ENCODE measurements at places on chromosomes 5 and 9.

GRCh38 chr9:89422151-89422975, 75.5 kb downstream of the SEMA4D start:
- DNase-seq, result no peak

- DNase-seq, result no peak
Measured at GRCh38 chr5:2489306-2489705, 262.2 kb downstream of the IRX2 start.

DNA sequence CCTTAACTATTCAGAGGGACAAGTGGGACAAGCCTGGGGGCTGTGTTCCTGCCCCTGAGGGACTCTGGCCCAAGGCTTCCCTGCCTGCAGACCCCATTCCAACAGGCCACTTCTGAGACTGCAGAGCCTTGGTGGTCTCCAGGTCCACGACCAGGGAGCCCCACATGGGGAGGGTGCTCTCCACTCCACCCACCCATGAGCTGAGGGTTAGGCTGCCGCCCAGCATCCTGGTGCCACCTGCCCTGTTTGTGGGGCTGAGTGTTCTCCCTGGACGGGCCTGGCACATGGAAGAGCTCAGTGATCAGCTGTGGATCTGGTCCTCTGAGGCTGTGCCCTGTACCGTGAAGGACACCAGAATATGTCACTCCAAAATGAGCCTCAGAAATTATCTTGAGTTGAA, 2.5 kb upstream of the ABO start:
- DNase-seq, result no peak

GRCh38 chr9:134971696-134972095, 54.0 kb upstream of the FCN1 start:
- no peak for DNase-seq

GRCh38 chr5:81948349-81948748, 23.5 kb upstream of the ATG10 start:
- no peak for DNase-seq

DNA sequence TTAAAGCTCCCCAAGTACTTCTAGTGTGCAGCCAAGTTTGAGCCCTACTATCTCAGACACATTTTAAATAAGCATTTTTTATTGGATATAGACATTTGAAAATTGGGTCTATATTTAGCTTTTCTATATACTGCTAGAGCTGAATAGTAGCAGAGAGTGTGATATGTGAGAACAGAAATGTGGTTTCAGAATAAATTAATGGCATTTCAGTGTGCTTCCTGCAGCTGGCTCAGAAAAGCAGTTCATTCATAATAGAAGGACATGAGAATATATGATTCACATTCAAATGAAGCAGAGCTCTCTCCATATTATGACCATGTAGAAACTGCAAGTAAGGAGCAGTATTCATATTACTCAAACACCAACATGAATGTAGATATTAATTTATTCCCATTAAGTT, 464.0 kb downstream of the PTPRD start:
- DNase-seq, result no peak

GRCh38 chr5:2204366-2205184, 321.9 kb upstream of the IRX4 start:
- no peak for DNase-seq

GRCh38 chr9:70197216-70198044, 61.3 kb upstream of the SMC5 start:
- no peak for DNase-seq

GRCh38 chr5:79702606-79703380, 13.2 kb downstream of the CMYA5 start:
- DNase-seq, result peak; percentile 17

- DNase-seq, result no peak
Measured at GRCh38 chr5:38651806-38652205, 95.4 kb upstream of the LIFR start.

- DNase-seq, result no peak
Measured at GRCh38 chr5:172488221-172488620, 33.9 kb upstream of the SH3PXD2B start.

GRCh38 chr9:22921742-22922141, 475.1 kb downstream of the DMRTA1 start:
- DNase-seq, result no peak

DNA sequence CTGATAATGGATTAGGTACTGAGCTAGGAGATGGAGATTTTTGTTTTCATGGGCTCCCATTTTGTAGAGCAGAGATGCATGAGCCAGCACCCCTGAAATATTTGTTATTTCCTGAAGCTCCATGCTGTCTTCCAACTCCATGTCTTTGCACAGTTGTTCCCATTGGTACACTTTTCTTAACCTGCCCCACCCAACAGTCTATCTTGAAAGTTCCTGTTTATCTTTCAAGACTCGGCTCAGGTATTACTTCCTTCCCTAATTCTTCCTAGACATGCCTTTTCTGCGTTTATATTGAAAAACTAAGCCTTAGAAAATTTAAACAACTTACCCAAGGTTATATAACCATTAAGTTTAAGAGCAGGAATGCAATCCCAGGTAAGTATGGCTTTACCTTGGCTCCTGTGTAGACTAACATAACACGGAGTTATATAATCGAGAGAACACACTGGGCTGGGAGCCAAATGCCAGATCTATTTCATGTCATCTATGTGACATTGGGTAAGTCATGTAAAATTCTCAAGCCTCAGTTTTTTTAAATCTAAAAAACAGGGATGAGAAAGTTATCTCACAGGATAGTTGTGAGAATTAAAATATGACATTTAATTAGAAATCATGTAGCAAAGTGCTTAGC, 67.4 kb downstream of the LIX1 start:
- no peak for DNase-seq

DNA sequence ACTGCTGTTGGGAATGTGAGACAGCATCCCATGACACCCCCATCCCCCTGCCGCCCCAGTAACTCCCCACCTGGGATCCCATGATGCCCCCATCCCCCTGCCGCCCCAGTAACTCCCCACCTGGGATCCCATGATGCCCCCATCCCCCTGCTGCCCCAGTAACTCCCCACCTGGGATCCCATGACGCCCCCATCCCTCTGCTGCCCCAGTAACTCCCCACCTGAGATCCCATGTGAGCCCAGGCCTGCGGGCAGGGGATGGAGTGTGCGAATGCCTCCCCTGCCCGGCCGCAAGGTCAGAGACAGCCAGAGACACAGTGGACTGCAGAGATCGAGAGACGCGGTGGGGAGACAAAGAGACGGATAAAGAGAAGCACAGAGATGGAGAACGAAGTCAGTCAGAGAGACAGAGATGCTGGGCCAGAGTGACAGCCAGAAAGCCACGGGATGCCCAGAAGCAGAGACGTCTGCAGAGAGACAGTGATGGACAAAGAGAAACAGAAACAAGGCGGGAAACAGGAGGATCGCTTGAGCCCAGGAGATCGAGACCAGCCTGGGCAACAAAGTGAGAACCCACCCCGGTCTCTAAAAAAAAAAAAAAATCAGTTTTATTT, 992 bp downstream of the SH2D3C start:
- no peak for DNase-seq

- no peak for DNase-seq
Measured at GRCh38 chr5:16937503-16938161, 1.5 kb upstream of the MYO10 start.

DNA sequence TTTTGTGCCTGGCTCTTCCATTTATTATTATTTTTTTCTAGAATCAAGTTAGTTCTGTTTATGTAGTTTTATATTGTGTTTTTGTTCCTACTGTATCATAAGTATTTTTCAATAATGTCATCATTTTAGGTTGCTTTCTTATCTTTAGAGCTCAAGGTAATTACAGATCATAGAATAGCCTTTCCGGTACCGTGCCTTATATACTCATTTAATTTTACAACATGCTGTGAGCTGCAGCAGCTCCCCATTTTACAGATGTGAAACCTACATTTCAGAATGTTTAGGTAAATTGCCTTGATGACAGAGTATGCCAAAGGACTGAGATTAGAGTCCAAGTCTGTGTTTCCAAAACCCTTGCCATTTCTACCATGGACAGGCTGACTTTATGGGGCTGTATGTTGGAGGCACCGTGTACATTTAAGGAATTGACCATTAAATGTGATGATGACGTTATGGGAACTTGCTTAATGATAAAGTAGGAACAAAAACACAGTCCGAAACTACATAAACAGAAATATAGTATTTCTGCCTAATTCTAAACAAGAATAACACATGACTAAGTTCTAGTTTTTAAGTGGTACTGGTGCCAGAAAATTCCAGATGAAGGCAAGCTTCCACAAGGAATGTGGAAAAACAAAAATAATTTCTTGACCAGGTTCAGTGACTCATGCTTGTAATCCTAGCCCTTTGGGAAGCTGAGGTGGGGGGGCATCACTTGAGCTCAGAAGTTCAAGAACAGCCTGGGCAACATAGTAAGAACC, 97.7 kb downstream of the IQGAP2 start:
- no peak for DNase-seq

GRCh38 chr5:39584927-39585326, 160.1 kb upstream of the DAB2 start:
- DNase-seq, result no peak

- peak; percentile 22 for DNase-seq
Measured at GRCh38 chr5:171806976-171807747, 21.5 kb downstream of the SMIM23 start.

- peak; percentile 77 for DNase-seq
Measured at GRCh38 chr5:124980163-124980941, 233.9 kb upstream of the ZNF608 start.

DNA sequence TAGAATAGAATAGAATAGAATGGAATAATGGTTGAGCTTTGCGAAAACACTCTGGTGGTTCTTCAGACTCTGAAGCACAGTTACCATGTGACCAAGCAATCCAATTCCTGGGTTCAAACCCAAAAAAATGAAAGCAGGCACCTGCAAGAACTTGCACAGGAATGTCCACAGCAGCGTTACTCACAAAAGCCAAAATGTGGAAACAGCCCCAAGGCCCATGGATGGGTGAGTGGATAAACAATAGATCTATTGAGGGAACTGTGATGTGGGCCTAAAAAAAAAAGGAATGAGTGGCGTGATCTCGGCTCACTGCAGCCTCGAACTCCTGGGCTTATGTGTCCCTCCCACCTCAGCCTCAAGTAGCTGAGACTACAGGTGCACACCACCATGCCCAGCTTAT, 21.4 kb upstream of the TMEM250 start:
- DNase-seq, result no peak

DNA sequence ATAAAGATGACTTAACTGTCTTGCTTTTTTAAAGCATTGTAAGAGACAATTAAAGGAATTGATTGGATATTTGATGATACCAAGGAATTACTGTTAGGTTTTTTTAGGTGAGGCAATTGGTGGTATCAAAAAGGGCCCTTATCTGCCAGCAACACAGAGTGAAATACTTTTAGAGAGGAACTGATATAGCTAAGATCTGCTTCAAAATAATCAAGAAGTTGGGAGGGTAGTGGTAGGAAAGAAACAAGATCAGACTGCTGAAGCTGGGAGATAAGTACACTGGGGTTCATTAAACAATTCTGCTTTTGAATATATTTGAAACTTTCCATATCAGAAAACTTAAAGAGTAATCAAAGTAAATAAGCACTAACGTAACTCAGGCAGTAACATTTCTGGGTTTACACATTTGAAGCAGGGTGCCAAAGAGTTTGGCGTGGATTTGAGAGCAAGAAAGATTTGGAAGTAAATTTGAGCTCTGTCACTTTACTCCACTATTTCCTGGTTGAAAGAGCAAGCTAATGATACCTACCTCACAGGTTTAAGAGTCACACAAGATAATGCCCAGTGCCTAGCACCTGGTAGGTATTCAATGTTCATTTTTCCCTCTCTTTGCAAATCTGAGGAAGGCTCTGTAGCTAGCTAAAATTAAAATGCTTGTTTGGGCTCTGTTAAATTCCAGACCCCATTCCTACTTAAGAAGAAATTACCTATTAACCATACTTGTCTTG, 6.9 kb downstream of the ERMP1 start:
- no peak for DNase-seq

GRCh38 chr5:145697251-145697990, 137.7 kb downstream of the PRELID2 start:
- peak; percentile 33 for DNase-seq

DNA sequence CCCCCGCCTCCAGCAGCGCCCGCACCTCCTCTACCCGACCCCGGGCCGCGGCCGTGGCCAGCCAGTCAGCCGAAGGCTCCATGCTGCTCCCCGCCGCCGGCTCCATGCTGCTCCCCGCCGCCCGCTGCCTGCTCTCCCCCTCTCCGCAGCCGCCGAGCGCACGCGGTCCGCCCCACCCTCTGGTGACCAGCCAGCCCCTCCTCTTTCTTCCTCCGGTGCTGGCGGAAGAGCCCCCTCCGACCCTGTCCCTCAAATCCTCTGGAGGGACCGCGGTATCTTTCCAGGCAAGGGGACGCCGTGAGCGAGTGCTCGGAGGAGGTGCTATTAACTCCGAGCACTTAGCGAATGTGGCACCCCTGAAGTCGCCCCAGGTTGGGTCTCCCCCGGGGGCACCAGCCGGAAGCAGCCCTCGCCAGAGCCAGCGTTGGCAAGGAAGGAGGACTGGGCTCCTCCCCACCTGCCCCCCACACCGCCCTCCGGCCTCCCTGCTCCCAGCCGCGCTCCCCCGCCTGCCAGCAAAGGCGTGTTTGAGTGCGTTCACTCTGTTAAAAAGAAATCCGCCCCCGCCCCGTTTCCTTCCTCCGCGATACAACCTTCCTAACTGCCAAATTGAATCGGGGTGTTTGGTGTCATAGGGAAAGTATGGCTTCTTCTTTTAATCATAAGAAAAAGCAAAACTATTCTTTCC, 19.3 kb downstream of the CDKN2A start:
- peak; percentile 66 for DNase-seq

DNA sequence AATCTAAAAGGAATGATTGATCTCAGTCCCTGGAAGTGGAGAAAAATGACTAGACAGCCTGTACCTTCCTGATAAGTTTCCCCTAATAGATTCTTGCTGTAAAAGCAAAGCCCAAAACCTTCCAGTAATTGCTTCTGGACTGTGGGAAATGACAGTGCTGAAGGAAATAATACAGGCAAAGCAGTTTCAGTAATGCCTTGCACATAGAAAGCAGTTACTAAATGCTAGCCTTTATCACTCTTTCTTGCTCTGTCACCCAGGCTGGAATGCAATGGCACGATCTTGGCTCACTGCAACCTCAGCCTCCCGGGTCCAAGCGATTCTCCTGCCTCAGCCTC, 50.3 kb downstream of the MAP1B start:
- no peak for DNase-seq

GRCh38 chr5:56827049-56827448, 11.7 kb downstream of the MAP3K1 start:
- DNase-seq, result peak; percentile 51

DNA sequence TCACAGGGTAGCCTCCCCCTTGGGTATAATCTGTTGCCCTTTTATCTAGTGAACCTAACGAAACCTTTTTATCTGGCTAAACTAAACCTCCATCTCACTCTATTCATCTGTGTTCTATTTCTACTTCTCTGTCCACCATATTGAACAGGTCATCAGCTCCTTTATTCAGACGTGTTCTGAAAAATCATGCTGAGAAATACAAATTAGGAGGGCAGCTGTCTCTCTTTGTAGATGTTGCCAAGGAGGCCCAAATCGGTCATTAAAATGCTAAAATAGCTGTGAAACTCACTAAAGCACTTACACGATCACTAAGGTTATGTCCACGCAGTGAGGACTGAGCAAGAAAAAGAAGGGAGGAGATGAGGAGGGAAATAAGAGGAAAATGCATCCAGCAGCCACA, 115.6 kb upstream of the RETREG1 start:
- DNase-seq, result no peak

All from ELF-1 (cell line).